ENCODE measurements at places on chromosomes 12 and 14. TPM values are rescaled to one million over a fixed set of nuclear protein-coding genes. Genes with fewer than 3 reads are reported as not detected.

KRT7 gene
- 5.3 TPM for total RNA-seq

JDP2 gene
- 1.1 TPM for total RNA-seq

BTBD7 gene
- total RNA-seq: 21.9 TPM

ANKS1B gene
- 0.86 TPM for total RNA-seq

GPR135 gene
- total RNA-seq: 1.9 TPM

KCNK10 gene
- not detected for total RNA-seq

LMNTD1 gene
- total RNA-seq: not detected

ACACB gene
- total RNA-seq: 15.0 TPM

AMN gene
- 0.32 TPM for total RNA-seq

ANKRD33 gene
- total RNA-seq: not detected

KIF26A gene
- 0.45 TPM for total RNA-seq

SMIM41 gene
- not detected for total RNA-seq

KRT72 gene
- 0.27 TPM for total RNA-seq

MIPOL1 gene
- not detected for total RNA-seq

TAS2R13 gene
- 1.7 TPM for total RNA-seq

WSCD2 gene
- not detected for total RNA-seq

TC2N gene
- 202 TPM for total RNA-seq

SLC8A3 gene
- not detected for total RNA-seq

DPY19L2 gene
- 0.61 TPM for total RNA-seq

TAS2R30 gene
- 3.8 TPM for total RNA-seq

SLC25A47 gene
- total RNA-seq: not detected

SYNDIG1L gene
- total RNA-seq: not detected

LMO3 gene
- total RNA-seq: not detected

CARMIL3 gene
- total RNA-seq: 0.73 TPM

Measured in T-helper 2 cell treated with Interferon-gamma antibody and Interleukin-4, amounts not matched to agents 100 ng/mL and 5 ng/mL, for 36 hours (primary cell).